ENCODE measurements at places on chromosomes 7 and 10.
A peak's percentile ranks its signal among the peaks of the same experiment; 100 is the strongest.

- DNase-seq = no peak
Measured at GRCh38 chr10:78703593-78703992, 365.2 kb upstream of the ZMIZ1 start.

DNA sequence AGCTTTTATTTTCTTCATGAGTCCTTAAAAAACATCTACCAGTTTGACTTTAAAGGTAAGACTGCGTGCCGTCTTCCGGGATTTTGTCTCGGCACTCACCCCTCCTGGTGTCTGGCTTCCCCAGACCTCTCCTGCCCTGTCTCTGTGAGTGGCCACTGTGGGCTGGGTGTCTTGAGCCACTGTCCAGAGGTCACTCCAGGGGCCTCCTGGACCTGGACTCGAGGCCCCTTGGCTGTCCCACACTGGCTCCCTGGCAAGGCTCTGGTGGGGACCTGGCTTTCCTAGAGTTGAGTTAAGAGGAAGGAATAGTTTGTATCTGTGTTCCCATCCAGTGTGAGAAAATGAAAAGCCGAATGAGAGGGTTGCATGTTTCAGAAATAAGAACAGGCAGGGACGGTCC, 95.5 kb downstream of the NKX6-2 start:
- no peak for DNase-seq

GRCh38 chr7:76106893-76107292, 59.0 kb downstream of the MDH2 start:
- no peak for DNase-seq

DNA sequence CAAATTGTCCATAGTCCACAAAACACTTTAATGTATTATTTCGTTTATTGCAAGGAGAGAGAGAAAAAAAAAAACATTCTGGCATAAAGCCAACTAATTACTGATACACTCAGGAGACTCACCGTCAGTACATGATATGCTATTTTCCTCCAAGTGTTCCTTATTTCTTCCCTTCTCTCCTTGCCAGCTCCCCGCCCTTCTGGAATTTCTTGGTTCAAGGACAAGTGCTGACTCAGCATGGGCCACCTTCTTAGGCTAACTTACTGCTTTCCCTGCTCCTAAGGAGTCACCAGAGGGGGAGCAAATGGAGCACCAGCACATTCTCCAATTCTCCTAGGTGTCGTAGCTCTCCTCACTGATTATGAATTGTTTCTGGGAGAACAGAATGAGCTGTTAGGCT, 133.8 kb upstream of the HDAC9 start:
- no peak for DNase-seq

DNA sequence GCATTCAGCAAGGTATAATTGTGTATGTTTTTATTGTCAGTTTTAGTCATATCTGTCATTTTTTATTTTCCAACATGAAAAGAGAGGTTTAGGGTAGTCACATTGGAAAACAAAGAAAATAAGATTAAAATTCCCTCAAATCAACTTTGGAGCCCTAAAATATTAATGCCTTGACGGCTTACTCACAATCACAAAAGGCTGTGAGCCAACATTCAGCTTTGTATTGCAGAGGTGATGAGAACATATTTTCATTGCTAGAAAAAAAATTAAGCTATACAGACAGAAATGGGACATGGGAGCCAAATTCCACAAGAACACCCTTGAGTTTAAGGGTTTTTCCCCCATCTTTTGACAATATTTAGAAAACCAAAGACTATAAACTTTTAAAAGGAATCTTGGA, 30.2 kb downstream of the CALD1 start:
- DNase-seq = no peak

DNA sequence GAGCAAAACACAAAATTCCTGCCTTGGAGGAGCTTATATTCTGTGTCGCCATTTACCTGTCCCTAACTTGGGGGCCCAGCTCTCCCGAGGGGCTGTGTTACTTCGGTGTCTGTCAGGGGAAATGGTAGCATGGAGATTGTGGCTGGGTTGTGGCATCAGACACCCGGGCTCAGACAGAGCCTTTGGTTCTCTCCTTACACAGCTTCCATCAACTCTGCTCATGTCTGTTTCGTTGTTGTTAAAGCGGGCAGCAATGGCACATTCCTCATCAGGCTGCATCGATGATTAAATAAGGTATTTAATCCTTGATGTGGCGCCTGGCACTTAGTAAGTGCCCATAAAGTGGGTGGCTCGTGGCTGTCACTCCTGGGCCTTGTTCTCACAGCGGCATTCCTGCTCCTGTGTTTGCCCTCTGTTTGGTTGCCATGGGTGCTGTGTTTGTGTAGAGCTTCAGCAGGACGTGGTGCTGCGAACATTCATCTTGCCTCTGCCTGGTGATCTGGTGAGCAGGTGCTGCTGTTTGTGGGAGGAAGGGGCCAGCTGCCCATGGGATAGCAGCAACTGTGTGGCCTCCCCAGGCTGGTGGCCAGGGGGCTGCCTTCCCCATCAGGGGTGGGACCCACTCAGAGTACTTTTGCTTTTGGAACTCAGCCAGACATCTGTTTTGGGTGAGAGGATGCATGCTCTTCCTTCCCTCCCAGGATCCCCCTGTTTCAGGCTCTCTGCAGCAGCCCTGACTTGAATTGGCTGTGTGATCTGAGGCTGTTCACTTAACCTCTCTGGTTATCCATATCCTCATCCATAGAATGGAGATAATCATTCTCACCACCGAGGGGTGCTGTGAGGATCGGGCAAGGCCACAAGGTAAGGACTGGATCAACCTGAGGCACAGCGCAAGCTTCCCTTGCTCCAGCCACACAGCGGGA, 207.2 kb upstream of the SVIL start:
- no peak for DNase-seq

DNA sequence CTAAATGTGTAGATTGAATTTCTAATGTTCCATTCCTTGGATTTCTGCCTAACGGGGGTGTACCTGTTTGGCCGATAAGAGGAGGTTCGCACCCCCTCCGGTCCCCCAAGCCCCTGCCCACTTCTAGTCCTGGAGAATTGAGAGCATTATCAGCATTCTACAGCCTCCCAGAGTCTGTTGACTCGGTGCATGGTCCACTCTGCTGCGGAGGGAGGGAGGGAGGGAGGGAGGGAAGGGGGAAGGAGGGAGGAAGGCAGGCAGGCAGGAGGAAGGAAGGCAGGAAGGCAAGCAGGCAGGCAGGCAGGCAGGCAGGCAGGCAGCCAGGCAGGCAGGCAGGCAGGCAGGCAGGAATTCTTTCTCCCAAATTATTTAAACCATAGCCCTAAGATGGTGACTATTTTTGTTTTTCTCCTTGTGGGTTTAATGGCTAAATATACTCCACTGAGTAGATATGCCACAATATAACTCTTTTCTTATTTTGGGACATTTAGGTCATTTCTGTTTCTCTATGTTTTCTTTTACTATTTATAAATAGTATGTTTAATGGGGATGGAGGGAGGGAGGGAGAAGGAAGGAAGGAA, 69.5 kb upstream of the CHST15 start:
- DNase-seq = no peak

- no peak for DNase-seq
Measured at GRCh38 chr7:139850906-139851305, 21.8 kb downstream of the TBXAS1 start.

DNA sequence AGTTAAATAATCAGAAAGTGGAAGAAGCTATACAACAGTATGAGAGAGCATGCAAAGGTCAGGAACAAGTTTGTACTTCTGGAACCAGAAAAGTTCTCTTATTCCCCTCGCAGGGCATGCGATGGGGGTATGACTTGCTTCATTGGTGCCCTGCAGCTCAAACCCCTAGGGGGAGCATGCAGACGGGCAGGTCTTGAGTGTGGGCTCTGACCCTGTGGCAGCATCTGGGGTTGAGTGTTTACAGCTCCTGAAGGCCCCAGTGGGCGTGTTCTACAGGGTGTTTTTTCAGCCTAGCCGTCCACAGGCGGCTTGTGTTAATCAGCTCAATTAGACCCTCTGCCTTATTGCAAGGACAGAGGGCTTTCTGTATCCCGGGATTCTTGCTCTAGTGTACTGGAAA, 44.5 kb downstream of the KIF20B start:
- no peak for DNase-seq

DNA sequence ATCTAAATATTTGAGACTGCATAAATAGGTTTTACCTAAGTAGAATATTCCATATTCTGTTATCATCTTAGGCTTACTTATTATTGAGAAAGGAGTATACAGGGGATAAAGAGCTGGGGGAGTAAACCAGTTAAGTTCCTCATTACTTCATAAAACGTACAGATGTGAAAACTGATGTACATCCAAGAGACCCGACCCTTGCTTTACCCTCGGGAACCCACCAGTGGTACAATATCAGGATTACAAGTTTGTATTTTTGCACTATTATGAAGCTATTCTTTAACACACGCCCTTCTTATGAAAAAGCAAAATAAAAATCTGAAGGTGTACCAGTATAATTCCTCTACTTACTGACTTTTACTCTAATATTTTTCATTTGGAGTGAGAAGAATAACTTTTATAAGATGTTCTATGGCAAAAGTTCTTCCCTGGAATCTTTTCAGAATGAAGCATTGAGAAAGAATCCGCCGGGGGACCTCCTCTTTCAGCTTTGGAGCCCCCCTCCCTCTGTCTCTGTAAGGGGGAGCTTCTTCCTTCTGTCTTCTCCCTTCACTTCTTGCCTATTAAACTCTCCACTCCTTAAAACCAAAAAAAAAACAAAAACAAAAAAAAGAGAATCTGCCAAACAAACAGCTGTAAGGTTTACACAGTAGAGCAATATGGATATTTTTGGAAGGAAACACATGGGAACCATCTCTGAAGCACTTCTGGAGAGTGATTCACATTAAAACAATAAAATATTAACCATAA, 550.0 kb downstream of the TNS3 start:
- DNase-seq = no peak

DNA sequence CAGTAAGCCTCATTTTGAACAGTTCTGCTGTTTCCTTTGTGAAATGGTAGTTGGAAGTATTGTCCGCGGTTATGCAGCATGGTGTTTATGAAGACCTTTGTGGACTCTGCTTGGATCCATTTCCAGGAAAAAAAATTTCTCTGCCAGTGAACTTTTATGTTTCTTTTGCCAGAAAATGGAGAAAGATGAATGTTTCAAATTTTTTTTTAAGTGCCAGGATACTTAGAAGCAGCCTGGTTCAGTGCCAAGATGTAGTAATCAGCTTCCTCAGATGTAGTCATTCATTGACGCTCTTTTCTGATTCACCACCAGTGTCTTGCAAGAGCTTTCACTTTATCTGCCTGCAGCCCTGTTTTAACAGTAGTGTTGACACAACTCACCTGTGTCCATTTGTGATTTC, 258.2 kb downstream of the SDK1 start:
- no peak for DNase-seq

- DNase-seq = no peak
Measured at GRCh38 chr7:37341033-37341630, 107.5 kb downstream of the ELMO1 start.

GRCh38 chr7:157310676-157311185, 26.1 kb upstream of the DNAJB6 start:
- DNase-seq = no peak

- DNase-seq = no peak
Measured at GRCh38 chr7:155007947-155008346, 5.0 kb upstream of the PAXIP1 start.

DNA sequence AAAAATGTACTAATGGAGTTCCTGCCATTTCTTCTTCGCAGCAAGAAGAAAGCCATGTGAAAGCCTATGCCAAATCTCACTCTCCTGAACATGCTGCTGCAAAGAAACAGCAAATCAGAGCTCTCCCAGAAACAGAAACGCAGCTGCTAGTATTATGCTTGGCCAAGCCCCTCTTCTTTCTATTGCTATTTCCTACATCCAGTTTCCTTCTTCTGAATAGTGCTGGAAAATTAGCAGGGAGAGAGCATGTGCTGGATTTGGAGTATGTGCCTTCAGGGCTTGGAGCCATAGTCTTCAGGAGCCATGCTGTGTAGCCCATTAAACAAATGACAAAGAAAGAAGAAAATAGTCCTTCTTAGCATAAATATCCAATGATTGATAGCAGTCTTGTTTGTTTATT, 852.0 kb upstream of the PHF14 start:
- no peak for DNase-seq

- no peak for DNase-seq
Measured at GRCh38 chr7:150944066-150945042, 33.8 kb downstream of the KCNH2 start.

- DNase-seq = no peak
Measured at GRCh38 chr7:147805996-147806576, 784.5 kb upstream of the C7orf33 start.

DNA sequence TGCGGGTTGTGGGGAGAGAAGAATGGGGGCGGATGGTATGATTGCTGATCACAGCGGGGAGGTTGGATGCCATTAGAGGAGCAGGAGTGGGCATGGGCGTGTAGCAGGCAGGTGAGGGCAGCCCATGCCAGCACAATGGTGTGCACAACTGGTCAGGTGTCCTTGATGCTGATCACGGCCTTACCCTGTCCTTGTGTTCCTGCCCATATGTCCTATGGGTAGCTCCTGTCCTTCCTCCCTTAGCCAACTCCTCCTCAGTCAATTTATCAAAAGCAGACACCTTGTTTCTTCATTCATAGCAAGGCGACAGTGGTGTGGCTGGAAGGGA, 30.7 kb downstream of the WDR86 start:
- DNase-seq = no peak

DNA sequence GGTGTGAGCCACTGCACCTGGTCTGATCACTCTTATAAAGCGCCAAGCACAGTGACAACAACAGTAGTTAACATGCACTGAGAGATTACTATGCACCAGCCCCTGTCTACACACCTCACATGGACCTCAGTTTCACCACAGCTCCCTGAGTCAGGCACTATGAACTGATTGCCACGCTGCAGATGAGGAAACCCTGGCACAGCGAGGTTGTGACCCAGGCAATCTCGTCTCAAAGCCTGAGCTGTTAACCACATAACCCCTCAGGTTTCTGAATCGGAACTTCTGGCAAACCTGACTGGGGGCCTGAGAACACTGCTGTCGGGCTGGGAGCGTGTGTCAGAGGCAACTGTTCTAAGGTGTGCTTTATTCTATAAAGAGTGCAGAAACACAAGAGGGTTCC, 150.8 kb downstream of the RNF216 start:
- DNase-seq = peak; percentile 33

- no peak for DNase-seq
Measured at GRCh38 chr7:83808982-83809381, 160.0 kb upstream of the SEMA3E start.

DNA sequence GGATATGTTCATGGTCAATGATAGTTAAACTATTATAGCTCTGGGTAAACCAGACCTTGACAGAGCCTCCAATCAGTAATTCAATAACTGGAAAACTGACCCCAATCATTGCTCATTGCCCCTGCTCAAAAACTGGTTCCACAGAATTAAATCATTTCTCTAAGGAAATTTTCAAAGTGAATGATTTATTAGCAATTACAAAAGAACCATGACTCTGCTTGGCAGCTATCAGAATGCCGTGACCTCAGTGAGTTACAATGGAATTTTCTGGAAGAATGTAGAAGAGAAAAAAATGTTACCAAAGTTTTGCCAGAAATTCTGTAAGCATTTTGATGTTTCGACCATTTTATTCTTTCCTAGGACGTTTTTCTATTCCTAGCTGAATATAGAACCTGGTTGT, 106.8 kb upstream of the APBB1IP start:
- no peak for DNase-seq

DNA sequence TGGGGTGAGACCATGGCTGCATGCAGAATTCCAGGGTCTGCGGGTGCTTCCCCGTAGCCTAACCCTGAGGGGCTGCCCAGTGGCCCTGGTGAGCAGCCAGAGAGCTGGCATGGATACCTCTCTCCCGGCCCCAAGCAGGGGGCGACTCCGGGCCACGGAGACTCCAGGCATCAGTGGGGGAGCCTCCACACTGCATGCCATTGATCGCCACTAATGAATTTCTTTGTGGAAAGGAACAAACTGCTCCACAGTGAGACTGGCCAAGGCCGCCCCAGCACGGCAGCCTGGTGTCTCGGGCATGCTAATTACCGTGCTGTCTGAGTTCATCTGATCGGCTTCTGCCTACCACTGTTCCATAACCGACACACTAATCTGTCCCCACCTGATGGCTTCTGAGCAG, 184.4 kb downstream of the GRID1 start:
- no peak for DNase-seq
